ENCODE measurements at places on chromosomes 4 and X.

DNA sequence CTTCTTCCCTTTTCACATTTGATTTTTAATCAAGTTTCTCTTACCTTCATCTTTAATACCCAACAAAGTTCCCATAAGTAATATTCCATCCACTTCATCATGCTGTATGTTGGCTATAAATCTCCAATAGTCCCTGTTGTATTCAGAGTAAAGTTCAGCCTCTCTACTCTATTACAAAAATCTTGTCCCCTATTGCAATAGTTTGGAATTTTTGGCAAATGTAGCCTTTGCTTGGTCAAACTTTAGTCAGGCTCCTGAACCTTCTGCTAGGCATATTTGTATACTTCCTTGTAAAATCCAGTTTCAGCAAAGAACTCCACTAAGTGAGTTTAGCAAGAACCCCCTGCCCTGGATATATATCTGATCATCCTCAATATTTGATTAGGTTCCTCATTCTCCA, 54.0 kb upstream of the PACRGL start:
- no peak for DNase-seq

DNA sequence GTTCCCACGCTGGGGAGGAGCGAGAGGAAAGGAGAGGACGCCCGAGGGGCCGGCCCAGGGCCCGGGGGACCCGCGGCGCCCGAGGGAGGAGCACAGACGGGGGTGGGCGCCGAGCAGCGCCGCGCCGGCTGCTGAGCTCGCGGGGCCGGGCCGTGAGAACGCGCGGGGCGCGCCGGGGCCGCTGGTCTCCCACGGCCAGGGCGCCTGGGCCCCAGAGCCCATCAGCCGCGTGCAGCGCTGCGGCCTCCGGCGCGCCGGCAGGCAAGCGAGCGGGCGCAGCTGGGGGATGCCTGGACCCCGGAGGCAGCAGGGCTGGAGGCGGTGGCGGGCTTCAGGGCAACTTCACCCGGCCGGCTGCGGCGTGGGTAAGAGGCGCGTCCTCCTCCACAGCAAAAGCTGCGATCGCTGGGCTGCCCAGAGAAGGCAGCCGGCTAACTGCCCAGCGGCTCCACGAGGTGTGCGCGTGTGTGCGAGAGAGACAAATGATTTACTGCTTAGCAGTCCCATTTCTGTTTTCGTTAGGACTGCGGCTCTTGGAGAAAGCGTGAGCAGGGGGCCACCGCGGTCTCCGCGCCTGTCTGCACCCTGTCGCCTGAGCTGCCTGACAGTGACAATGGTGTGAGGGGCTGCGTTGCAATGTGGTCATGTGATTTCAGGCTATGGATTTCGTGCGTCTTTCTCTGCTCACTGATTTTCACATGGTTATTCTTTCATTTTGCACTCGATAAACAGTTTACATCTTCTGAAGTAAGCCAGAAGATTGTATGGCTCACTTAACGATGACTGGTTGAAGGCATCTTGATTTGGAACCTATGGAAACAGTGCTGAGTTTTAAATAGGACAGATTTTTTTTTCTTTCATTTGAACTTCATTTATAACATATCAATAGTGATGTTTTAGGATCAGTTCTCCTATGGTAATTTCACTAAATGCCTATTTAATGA, 1.2 kb downstream of the GUCY1A1 start:
- no peak for DNase-seq

- DNase-seq: peak; percentile 23
Observed at GRCh38 chrX:48890934-48891401, 6.6 kb downstream of the TIMM17B start.

GRCh38 chr4:7147661-7148310, 44.6 kb upstream of the SORCS2 start:
- DNase-seq: no peak

DNA sequence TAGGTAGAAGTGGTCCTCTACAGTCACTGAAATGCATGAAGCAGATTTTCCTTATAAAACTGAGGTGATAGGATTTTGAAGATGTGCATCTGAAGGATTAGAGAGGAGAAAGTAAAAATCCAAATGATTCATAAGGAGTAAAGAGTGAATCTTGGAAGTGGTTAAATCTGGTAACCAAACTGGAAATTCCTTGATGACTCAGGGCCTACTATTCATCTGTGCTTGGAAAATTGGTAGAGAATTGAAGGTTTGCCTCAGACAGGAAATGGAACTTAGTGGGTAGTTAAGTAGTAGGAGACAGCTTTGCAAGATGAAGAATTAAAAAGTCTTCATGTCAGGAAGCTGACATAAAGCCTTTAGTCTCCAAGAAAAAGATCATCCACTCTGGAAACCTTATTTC, 368.9 kb upstream of the CTSO start:
- DNase-seq: no peak
